ENCODE measurements at places on chromosomes 12 and 14. TPM values are rescaled to one million over a fixed set of nuclear protein-coding genes. Genes with fewer than 3 reads are reported as not detected.

The TMEM229B gene
- total RNA-seq = 0.76 TPM

The ASCL1 gene
- 0.15 TPM for total RNA-seq

The NRXN3 gene
- total RNA-seq = not detected

GRCh38 chr14:46404865-46405811 lies 246.4 kb downstream of the RPL10L start:
- H3K27me3 ChIP-seq = no peaks in the 10 kb centered on the region
- no peaks in the 10 kb centered on the region for H3K36me3 ChIP-seq
- H3K4me3 ChIP-seq = no peak overlapping the region
- H3K27ac ChIP-seq = peak overlapping the region; percentile 82

DNA sequence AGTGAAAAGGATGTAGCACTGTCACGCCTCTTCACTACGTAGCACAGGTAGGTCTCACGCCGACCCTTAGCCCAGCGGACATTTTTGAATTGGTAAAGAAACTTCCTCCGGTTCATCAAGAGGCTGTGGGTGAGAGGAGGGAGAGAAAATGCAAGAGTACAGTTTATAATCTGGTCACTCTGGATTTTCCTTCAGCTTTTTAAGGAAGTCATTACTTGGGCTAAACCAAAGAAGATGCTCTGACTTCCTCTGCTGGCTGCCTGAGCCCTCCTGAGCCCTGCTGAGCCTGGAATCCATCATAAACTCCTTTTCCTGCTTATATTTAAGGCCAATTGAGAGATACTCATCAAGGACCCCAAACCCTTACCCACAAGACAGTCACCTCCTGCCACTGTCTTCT lies 5.8 kb downstream of the AICDA start:
- H3K4me1 ChIP-seq = peaks cover 13% of the 10 kb centered on the region
- peaks cover 18% of the 10 kb centered on the region for H3K27me3 ChIP-seq
- no peak overlapping the region for H3K27ac ChIP-seq

DNA sequence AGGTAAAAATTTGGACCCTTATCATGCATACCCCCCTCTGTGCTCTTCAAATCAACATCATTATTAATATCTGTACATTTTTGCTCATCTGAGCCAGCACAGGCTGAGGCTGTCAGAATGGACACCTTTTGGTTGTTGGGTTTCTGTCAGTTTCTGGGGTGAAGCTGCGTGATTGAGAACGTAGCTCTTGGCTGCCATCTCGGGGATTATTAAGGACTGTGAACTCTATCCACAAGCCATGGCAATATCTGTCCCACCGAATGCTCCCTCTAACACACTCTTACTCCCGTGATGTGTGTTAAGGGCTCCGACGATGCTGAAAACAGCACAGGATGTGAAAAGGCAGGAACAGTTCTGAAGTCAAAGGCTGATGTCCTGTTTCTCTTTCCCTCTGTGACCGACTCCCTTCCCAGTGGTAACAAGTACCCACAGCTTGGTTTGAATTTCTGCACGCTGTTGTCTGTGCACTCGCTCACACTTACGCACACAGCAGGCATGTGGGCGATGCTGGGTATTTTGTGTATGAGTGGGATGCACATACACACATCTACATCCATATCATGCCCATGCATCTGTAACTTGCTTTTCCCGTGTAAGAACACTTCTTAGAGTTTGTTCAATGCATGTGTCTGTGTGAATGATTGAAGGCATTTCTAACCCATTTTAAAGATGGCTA lies 405.6 kb downstream of the TMEM121 start:
- DNase-seq = no peak
- no peak overlapping the region for H3K4me3 ChIP-seq

- H3K27me3 ChIP-seq = no peaks in the 10 kb centered on the region
- DNase-seq = no peak
- H3K27ac ChIP-seq = peak overlapping the region; percentile 73
- peak overlapping the region; percentile 78 for H3K4me3 ChIP-seq
Measured at GRCh38 chr12:56223571-56224101, 506 bp upstream of the NABP2 start.

- no peak for DNase-seq
- H3K27me3 ChIP-seq = no peaks in the 10 kb centered on the region
- H3K4me1 ChIP-seq = no peaks in the 10 kb centered on the region
- H3K36me3 ChIP-seq = no peaks in the 10 kb centered on the region
Measured at GRCh38 chr14:31902945-31903646, 174.0 kb upstream of the ARHGAP5 start.

DNA sequence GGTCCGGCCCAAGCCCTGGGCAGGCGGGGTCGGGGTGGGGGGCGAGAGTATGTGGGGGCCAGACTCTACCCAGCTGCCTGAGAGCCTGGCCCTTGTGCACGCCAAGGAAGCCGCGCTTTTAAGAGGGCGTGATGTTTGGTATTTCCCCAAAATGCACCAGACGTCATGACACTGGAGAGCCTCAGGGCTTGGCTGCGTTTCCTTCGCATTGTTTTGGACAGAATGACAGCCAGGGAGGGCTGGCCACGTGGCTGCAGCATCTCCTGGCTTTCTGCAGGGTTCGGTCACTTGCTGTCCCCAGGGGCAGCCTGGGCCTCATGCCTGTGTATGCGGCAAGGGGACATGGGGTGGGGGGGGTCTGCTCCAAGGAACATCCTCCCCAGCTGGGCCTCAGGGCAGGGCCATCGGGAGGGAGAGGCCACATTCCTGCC lies 16.1 kb upstream of the NUDT14 start:
- no peaks in the 10 kb centered on the region for H3K36me3 ChIP-seq
- peaks cover 63% of the 10 kb centered on the region for H3K27me3 ChIP-seq
